ENCODE measurements at places on chromosomes 12 and 14. TPM values are rescaled to one million over a fixed set of nuclear protein-coding genes. Genes with fewer than 3 reads are reported as not detected.

DNA sequence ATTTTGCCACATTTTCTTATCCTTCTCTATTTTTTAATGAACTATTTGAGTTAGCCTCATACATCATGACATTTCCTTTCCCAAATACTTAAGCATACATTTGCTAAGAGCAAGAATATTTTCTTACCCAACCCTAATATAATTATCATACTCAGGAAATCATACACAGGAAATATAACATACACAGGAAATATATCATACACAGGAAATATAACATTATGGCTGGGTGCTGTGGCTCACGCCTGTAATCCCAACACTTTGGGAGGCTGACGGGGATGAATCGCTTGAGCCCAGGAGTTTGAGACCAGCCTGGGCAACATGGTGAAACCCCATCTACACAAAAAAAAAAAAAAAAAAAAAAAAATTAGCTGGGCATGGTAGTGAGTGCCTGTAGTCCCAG lies 4.9 kb downstream of the NCKAP1L start:
- no peaks in the 10 kb centered on the region for H3K4me1 ChIP-seq
- no peak overlapping the region for H3K27ac ChIP-seq
- H3K27me3 ChIP-seq = peaks cover 3% of the 10 kb centered on the region
- H3K4me3 ChIP-seq = no peak overlapping the region

- peaks cover 2% of the 10 kb centered on the region for H3K4me1 ChIP-seq
- DNase-seq = no peak
- H3K27me3 ChIP-seq = no peaks in the 10 kb centered on the region
- H3K27ac ChIP-seq = no peak overlapping the region
Measured at GRCh38 chr12:124603100-124603541, 35.7 kb upstream of the NCOR2 start.

- no peak overlapping the region for H3K27ac ChIP-seq
- H3K27me3 ChIP-seq = no peaks in the 10 kb centered on the region
- no peak overlapping the region for H3K4me3 ChIP-seq
- H3K4me1 ChIP-seq = no peaks in the 10 kb centered on the region
- DNase-seq = no peak
Measured at GRCh38 chr12:88628856-88629509, 48.7 kb upstream of the KITLG start.

DNA sequence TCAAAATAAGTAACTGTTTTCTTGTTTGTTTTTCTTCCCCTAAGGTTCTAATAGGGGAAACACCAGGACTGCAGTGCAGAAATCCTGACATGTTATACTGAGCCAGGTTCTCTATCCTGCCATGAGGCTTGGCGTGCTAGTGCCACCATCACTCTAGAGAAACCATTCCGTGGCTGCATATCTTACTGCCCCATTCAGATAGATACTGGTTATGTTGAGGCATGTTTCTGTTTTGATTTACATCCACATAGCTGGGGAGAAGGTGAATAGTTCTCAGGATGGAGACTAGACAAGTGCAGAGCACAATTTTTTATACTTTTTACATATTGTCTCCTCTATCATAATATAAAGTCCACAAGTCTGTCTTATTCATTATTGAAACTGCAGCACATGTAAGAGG lies 11.5 kb downstream of the MAGOHB start:
- no peaks in the 10 kb centered on the region for H3K4me1 ChIP-seq
- H3K4me3 ChIP-seq = no peak overlapping the region
- H3K27me3 ChIP-seq = no peaks in the 10 kb centered on the region
- no peak for DNase-seq

DNA sequence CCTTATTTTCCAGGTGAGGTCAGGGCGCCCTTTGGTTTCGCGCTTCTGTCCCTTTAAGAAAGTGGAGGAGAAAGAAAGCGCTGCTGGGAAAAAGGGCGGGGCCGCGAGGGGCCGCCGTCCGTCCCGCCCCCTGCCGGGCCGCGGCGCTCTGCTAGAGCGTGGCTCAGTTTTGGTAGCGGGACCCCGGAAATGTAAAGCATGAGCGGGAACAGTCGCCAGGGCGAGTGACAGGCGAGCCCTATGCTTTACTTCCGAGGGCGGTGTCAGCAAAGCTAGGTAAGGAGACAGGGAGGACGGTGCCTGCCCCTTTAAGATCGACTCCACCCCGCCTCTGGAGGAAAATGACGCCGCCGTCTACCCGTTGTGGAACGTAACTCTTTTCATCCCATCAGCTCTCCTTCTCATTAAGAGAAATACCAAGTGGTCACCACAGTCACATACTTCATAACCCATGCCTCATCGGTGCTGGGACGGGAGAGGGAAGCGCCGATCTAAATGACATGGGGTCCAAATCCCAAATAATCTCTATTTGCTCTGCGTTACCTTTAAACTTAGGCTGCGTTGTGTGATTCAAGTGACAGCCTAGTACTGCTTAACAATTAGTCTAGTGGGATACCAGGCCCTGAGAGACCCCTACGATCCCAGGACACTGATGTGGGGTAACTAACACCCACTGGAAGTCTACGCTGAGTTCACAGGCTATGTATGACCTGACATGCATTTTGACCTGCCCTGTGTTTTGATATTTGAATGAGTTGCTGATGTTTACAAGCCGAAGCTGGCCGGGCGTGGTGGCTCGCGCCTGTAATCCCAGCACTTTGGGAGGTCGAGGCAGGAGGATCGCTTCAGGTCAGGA lies at the start of gene ETFBKMT:
TSS of gene ETFBKMT (plus strand) at position 602 of the 856 bp plus-strand sequence. CDS start 2,266 bp downstream, outside the sequence.
- no peaks in the 10 kb centered on the region for H3K27me3 ChIP-seq
- DNase-seq = peak; percentile 87
- H3K4me3 ChIP-seq = peak within 1 kb of the TSS; percentile 98
- peak within 1 kb of the TSS; percentile 91 for H3K27ac ChIP-seq
- no peaks in the 10 kb centered on the region for H3K36me3 ChIP-seq

PLEKHD1 gene
- total RNA-seq = 0.05 TPM

ACRBP gene
- total RNA-seq = 0.60 TPM

NAV3 gene
- total RNA-seq = 24.1 TPM

GALNT8 gene
- total RNA-seq = 6.8 TPM
